ENCODE measurements at places on chromosomes 12 and 14.

DNA sequence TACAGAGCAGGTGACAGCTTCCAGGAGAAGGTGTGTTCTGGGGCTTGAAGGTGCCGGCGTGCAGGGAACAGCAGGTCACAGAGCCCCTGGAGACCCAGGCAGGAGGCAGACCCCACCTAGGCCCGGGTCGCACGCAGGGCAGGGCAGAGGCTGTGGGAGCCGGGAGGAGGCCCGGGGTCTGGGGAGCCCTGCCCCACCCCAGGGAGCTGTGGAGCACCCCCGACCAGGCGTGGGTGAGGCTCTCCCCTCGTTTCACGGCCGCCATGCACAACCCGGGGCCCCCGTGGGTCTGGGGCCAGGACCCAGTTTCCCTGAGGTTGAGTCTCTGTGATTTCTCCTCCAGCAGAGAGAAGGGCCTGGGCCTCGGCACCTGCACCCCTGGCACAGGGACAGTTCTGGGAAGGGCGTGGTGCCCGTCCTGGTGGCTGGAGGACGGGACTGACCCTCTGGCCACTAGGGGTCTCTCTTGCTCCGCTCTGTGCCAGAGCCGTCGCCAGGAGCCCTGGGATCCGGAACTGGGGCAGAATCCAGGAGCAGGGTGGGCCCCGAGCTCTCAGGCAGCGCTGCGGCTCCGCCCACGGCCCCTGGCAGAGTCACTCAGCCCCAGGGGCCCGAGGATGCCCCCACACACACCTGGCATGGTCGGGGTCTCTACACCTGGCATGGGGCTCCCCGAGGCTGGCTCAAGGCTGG, 75.2 kb upstream of the FBRSL1 start:
- DNase-seq = peak; percentile 71

DNA sequence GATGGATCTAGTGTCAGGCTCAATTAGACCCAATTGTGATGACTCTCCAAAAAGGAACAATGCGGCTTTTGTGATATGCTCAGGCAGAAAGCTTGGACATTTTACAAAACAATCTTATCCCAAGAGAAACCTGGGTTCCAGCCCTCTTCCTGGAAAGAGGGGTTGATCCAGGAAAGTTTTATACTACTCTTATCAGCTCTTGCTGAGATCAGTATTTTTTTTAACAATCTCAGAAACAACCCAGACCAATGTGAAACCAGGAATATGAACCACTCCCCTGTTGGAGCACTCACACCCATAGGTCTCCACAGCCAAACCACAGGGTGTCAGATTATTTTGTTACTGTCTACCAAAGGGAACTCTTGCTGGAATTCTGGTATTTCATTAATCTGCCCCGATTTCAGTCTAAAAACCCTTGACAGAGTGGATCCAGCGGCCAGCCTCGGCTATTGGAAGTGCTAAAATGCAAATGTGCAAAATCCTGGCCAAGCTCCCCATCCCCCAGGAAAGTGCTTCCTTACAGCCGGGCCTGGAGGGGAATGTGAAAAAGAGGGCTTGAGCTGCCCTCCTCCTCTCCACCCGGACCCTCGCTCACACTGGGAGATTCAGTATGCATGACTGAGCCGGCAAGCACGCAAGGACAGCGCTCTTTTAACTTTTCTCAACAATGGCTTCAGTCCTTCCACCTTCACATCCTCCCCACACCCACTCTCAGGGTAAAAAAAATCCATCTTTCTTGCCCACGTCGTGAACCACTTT, 4.0 kb downstream of the FBXL14 start:
- DNase-seq = peak; percentile 59

DNA sequence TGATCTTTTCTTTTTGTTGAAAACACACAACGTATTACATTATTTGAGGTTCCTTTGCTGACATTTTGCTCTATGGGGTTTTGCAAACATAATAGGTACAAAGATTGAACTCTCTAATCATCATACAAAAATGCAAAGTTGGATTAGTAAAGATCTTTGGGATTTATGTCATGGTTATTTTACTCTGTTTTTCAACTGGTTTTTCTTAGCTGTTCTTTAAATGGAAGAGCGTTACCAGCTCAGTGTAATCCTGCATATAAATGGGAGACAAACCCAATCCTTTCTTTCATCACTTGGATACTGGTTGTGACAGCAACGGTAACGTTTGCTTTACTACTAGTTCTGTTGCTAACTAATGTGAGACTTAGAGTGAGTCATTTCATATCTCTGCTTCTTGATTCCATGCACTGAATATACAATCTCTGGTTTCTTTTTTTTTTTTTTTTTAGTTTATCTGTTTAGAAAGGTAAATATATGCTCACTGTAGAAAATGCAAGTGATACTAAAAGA, 104.9 kb upstream of the NOVA1 start:
- no peak for DNase-seq

GRCh38 chr12:57008178-57008577, 1.8 kb upstream of the ZBTB39 start:
- DNase-seq = peak; percentile 30

DNA sequence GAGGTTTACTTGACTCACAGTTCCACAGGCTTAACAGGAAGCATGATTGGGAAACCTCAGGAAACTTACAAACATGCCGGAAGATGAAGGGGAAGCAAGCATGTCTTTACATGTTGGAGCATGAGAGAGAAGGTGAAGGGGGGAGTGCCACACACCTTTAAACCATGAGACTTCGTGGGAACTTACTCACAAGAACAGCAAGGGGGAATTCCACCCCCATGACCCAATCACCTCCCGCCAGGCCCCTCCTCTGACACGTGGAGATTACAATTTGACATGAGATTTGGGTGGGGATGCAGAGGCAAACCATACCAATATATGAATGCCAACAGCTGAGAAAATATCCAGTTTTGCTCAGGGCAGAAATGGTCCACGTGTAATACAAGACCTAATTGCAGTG, 518.6 kb downstream of the VRK1 start:
- DNase-seq = no peak

All from midbrain (tissue), 1 donor.